ENCODE measurements at places on chromosomes 4 and X.

- no peaks in the 10 kb centered on the region for H3K27me3 ChIP-seq
- no peaks in the 10 kb centered on the region for H3K4me1 ChIP-seq
- DNase-seq: no peak
- H3K36me3 ChIP-seq: no peaks in the 10 kb centered on the region
- H3K4me3 ChIP-seq: no peak overlapping the region
These were observed 3.5 kb downstream of the SH3KBP1 start for GRCh38 chrX:19883878-19884277.

DNA sequence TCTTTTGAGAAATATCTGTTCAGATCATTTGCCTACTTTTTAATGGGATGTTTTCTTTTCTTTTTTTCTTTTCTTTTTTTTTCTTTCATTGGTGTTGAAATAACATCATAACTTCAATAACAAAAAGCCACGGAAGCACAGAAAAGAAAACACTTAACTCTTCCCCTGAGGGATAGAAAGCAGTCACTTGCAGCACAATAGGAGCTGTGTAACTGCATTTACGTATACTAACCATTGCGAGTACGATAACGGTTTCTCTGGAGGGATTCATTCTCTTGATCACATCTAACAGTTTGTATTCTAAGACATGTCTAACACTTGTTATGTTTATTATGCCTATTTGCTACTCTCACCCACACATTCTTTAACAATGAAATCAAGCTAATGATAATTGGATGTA, 27.3 kb downstream of the C4orf46 start:
- H3K36me3 ChIP-seq: no peaks in the 10 kb centered on the region
- H3K27ac ChIP-seq: no peak overlapping the region
- DNase-seq: no peak

DNA sequence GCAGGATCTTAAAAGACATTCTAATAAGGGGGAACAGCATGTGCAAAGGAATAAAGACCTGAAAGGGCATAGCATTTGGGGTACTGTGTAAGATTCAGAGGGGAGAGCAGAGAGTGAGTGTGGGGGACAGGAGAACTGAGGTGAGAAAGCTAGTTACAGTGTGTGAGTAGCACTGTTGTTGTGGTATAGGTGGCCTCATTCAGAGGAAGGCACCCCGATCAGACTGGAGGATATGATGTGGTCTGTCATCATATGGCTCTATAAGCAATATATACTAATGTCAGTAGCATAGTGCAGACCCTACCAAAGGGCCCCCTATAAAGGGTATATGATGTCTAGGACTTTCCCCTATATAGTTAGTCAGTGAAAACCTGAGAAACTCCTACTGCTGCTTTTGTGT, 175.8 kb downstream of the FMR1NB start:
- H3K27ac ChIP-seq: no peak overlapping the region
- no peak overlapping the region for H3K4me3 ChIP-seq
- no peaks in the 10 kb centered on the region for H3K27me3 ChIP-seq
- no peaks in the 10 kb centered on the region for H3K36me3 ChIP-seq
- no peaks in the 10 kb centered on the region for H3K4me1 ChIP-seq

DNA sequence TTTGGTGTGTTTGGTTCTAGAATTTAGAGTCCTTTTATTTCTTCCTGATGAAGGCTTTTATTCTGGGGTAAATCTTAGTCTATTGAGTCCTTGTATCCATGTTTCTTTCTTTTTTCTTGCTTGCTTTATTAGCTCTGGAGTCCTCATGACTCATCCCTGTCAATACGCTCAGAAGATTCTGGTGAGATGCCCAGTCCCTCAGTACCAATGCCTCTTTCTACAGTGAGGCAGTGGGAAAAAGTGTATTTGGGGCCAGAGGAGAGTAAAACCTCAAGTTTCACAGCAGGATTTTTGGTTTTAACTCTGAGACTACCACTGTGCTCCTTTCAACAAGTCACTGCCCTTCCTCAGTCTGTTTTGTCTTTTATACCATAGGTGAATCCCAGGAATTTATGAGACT, 368.0 kb downstream of the GBA3 start:
- H3K36me3 ChIP-seq: no peaks in the 10 kb centered on the region
- H3K4me3 ChIP-seq: no peak overlapping the region
- DNase-seq: no peak
- H3K4me1 ChIP-seq: no peaks in the 10 kb centered on the region

- H3K4me3 ChIP-seq: no peak overlapping the region
- H3K27me3 ChIP-seq: no peaks in the 10 kb centered on the region
- no peak for DNase-seq
- H3K27ac ChIP-seq: no peak overlapping the region
- H3K4me1 ChIP-seq: no peaks in the 10 kb centered on the region
These were observed 30.4 kb downstream of the DCLK2 start for GRCh38 chr4:150108691-150109090.

GRCh38 chr4:174523025-174523693, 871 bp upstream of the HPGD start:
- DNase-seq: no peak
- H3K36me3 ChIP-seq: no peaks in the 10 kb centered on the region
- no peak overlapping the region for H3K27ac ChIP-seq
- no peaks in the 10 kb centered on the region for H3K4me1 ChIP-seq

- H3K4me3 ChIP-seq: no peak overlapping the region
- no peaks in the 10 kb centered on the region for H3K27me3 ChIP-seq
- H3K4me1 ChIP-seq: no peaks in the 10 kb centered on the region
- no peak for DNase-seq
- no peaks in the 10 kb centered on the region for H3K36me3 ChIP-seq
These were observed 28.6 kb upstream of the INPP4B start for GRCh38 chr4:142874684-142875083.

DNA sequence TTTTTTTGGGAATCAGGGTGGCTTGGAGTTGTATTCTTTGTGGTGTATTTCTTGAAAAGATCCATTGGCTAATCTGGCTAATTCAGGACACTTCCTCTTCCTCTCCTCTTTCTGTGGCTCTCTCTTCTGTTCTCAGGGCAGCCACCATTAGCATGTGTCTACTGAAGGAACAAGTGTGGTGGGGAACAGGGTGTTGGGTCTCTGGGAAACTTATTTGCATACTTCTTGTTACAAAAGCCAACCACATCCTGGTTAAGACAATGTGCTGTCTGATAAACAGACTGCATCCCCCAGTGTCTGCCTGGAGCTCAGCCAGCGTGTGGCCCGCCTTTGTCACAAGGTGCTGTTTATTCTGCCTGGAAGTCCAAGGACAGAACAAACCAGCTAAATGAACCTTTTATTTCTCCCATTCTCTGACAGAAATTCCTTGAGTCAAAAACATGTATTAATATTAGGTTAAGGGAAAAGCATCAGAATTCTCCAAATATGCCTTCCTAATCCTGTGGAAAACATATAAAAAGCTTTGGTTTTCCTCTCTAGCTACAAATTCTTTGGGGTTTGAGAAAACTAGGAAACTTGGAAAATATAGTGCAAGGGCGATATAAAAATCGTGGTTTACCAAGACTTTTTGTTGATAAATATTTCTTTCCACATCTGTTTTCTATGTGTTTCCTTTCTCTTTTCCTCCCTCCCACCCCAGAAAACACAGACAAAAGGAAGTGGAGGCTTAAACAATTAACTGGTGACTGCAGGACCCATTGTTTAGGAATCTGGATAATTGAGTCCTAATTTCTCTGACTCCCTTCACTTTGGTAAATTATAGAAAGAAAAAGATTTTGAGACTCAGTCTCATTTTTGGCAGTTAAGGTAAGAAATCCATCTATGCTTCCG, 203.6 kb downstream of the SPRY1 start:
- H3K27me3 ChIP-seq: no peaks in the 10 kb centered on the region
- no peak overlapping the region for H3K4me3 ChIP-seq
- peak overlapping the region; percentile 42 for H3K27ac ChIP-seq
- no peaks in the 10 kb centered on the region for H3K36me3 ChIP-seq

GRCh38 chrX:13177921-13178566, 133.6 kb upstream of the FAM9C start:
- no peak for DNase-seq
- H3K4me3 ChIP-seq: no peak overlapping the region
- H3K4me1 ChIP-seq: no peaks in the 10 kb centered on the region
- H3K27me3 ChIP-seq: no peaks in the 10 kb centered on the region
- H3K27ac ChIP-seq: no peak overlapping the region
- no peaks in the 10 kb centered on the region for H3K36me3 ChIP-seq

- H3K27me3 ChIP-seq: no peaks in the 10 kb centered on the region
- no peaks in the 10 kb centered on the region for H3K4me1 ChIP-seq
- no peak for DNase-seq
- no peak overlapping the region for H3K27ac ChIP-seq
- no peak overlapping the region for H3K4me3 ChIP-seq
These were observed 658.7 kb upstream of the EPHA5 start for GRCh38 chr4:66328803-66329574.

DNA sequence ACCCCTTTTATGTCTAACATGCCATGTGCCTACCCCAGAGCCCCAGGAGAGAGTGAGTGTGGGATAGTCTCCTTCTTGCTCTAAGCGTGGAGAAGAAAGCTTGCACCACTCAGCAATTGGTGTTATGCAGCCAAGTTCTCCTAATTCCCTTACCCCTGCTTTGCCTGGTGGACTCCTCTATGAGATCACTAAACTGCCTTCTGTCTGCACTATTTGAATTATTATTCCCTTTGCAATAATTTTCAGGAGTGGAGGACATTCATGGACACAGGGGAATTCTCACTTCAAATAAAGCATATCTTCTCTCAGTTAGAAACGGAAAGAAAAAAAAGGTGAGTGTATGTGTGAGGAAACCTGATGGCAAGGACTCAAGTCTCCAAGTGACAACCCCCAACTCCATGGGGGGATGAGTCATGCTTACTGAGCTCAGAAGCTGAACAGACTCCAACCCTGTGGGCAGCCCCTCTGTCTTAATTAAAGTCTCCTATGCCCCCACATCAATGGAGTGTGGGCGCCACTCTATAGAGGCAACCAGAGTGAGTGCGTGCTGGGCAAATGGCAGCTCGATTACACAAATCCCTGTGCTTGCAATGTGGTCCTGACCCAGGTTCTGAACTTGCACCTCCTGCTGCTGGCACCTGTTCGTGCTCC, 381.9 kb downstream of the RAB28 start:
- no peaks in the 10 kb centered on the region for H3K4me1 ChIP-seq
- no peak overlapping the region for H3K4me3 ChIP-seq
- no peaks in the 10 kb centered on the region for H3K36me3 ChIP-seq
- H3K27me3 ChIP-seq: no peaks in the 10 kb centered on the region
- DNase-seq: no peak

GRCh38 chr4:155734065-155734464, 24.8 kb upstream of the GUCY1B1 start:
- no peaks in the 10 kb centered on the region for H3K27me3 ChIP-seq
- H3K36me3 ChIP-seq: no peaks in the 10 kb centered on the region
- DNase-seq: no peak
- no peaks in the 10 kb centered on the region for H3K4me1 ChIP-seq

GRCh38 chrX:119622356-119623232, 16.4 kb upstream of the NKRF start:
- no peak overlapping the region for H3K4me3 ChIP-seq
- no peaks in the 10 kb centered on the region for H3K36me3 ChIP-seq
- no peak overlapping the region for H3K27ac ChIP-seq
- DNase-seq: no peak

- H3K4me3 ChIP-seq: no peak overlapping the region
- DNase-seq: no peak
- no peaks in the 10 kb centered on the region for H3K4me1 ChIP-seq
- H3K36me3 ChIP-seq: no peaks in the 10 kb centered on the region
These were observed 62.6 kb upstream of the ALB start for GRCh38 chr4:73341454-73341853.

- H3K27ac ChIP-seq: no peak overlapping the region
- DNase-seq: no peak
- H3K36me3 ChIP-seq: no peaks in the 10 kb centered on the region
These were observed 8.3 kb upstream of the RAP2C start for GRCh38 chrX:132227383-132228112.

DNA sequence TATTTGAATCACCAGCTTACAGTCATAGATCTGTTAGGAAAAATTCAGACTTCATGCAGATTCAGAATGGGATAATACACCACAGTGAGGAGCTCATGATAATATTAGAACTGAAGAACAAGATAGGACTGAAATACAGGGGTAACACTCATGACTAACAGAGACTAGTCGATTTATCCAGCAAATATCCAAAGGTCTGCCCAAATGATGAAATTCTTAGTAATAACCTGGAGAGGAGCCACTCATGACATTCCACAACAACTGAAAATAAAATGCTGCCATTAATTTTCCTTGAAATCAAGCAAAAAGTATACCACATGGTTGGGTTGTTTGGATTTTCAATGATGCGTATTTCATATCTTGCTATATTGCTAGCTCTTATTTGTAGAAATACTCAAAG, 903.7 kb upstream of the ADGRL3 start:
- no peaks in the 10 kb centered on the region for H3K27me3 ChIP-seq
- no peak overlapping the region for H3K27ac ChIP-seq
- no peaks in the 10 kb centered on the region for H3K4me1 ChIP-seq
- no peaks in the 10 kb centered on the region for H3K36me3 ChIP-seq
- DNase-seq: no peak
- no peak overlapping the region for H3K4me3 ChIP-seq

- DNase-seq: no peak
- no peak overlapping the region for H3K4me3 ChIP-seq
- H3K27me3 ChIP-seq: no peaks in the 10 kb centered on the region
- no peaks in the 10 kb centered on the region for H3K36me3 ChIP-seq
These were observed 252.0 kb downstream of the FRMPD4 start for GRCh38 chrX:12390301-12390700.

GRCh38 chr4:12576409-12576808, 907.7 kb downstream of the RAB28 start:
- no peak overlapping the region for H3K27ac ChIP-seq
- no peak for DNase-seq

DNA sequence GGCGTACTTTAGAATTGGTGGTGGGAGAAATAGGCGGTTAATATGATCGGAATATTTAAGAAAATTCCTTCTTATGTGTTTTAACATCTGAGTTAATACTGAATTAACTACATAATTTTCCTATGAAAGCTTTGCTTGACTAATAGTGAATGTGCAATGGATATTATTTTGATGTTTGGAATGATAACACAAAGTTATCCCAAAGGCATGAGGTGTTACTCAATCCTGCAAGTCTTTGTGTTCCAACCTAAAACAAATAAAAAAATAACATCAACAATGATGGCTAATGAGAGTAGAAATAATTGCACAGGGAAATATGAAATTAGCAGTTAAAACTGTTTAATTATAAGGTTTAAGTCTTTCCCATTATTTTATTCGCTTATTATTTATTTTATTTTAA, 183.6 kb upstream of the ARSJ start:
- H3K4me1 ChIP-seq: no peaks in the 10 kb centered on the region
- H3K27ac ChIP-seq: no peak overlapping the region
- no peaks in the 10 kb centered on the region for H3K36me3 ChIP-seq
- no peaks in the 10 kb centered on the region for H3K27me3 ChIP-seq
- DNase-seq: no peak

GRCh38 chr4:156901871-156902270, 69.7 kb downstream of the PDGFC start:
- no peaks in the 10 kb centered on the region for H3K27me3 ChIP-seq
- H3K4me1 ChIP-seq: peaks cover 5% of the 10 kb centered on the region
- H3K4me3 ChIP-seq: no peak overlapping the region
- DNase-seq: no peak

GRCh38 chr4:185244763-185245162, 35.4 kb downstream of the SNX25 start:
- H3K36me3 ChIP-seq: no peaks in the 10 kb centered on the region
- H3K4me1 ChIP-seq: peaks cover 6% of the 10 kb centered on the region
- no peak overlapping the region for H3K4me3 ChIP-seq
- DNase-seq: no peak
- peak overlapping the region; percentile 35 for H3K27ac ChIP-seq
- H3K27me3 ChIP-seq: no peaks in the 10 kb centered on the region
